ENCODE measurements at places on chromosomes 3 and 15.

DNA sequence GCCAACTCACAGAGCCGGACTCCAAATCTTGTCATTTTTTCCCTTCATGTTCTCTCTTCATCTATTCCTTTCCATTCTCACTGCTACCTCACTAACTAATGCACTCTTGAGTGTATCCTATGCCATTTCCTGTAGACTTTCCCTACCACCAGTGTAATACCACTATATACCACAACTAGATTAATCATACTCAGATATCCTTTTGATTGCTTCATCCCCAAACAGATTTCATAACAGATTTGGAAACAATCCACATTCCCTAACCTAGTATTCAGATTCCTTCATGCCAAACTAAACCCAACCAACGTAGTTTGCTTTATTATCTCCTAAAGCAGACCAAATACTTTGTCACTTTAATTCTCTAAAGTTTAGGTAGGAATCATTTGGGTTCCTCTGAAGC, 2.6 kb upstream of the PLOD2 start:
- DNase-seq: no peak

DNA sequence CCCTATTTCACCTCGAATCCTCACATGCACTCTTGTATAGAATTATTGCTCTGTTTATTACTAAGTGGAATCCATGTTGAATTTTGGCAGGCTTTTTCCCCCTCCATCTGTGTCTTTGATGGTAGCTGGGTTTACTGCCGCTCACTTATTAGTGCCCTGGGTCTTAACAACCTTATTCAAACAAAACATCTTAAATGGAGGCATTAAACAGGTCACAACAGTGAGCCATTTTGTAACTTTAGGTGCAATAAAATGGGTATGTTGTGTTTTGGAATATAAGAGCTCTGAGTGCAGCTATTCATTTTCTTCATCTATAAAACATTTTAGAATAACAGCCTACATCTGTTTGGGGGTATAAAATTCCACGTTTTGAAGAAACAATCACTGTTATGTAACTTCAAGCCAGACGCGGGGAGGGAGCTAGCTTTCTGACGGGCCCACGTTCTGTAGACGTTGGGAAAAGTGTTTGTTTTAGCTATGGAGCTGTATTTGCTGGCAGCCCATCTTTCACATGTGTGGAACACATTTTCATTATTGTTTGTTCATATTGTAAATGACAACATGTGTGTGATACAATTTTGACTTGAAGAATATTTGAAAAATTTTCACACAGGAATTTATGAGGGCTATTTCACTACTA, 122.0 kb downstream of the SLC25A26 start:
- DNase-seq: no peak

DNA sequence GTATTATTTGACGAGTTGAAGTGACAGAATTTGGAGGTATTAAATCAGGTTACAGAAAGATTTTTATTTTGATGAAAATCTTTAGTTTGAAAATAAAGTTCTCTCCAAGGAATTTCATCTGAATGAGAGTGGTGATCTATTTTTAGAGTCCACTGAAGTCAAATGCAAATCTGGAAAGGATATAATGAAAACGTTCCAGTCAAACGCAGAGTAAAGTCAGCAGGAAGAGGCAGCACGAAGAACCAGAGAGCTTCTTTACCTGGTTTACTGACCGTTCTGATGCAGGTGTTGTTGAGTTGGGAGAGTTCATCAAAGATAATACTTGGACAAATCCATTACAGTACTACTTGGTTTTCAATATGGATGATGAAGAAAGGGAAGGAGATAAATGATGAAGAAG, 8.7 kb downstream of the P2RY14 start:
- DNase-seq: no peak

DNA sequence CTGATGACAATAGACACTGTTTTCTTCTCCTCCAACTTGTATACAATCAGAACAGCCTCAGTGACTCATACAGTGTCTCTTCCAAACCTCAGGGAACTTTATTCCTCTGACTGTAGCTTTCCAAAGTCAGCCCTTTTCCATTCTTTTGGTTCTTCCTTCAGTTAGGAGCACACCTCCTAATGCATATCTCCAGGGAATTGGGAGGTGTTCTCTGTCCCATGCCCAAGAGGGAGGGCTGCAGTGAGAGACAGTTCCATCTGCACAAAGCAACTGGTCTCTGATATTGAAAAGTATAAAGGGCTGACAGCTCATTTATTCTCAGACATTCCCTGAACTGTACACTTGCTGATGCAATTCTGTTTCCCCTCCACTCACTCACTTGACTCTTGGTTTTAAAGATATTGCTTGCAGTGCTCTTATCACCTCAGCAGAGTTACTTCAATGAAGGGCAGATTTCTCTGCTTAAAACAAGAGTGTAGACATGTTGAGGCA, 337.8 kb upstream of the TBC1D5 start:
- no peak for DNase-seq

- no peak for DNase-seq
These were observed 132.3 kb downstream of the CHCHD6 start for GRCh38 chr3:126836220-126836860.

GRCh38 chr3:147413686-147414389, 4.7 kb downstream of the ZIC1 start:
- DNase-seq: no peak

- DNase-seq: peak; percentile 0
These were observed 244.5 kb downstream of the RBMS3 start for GRCh38 chr3:29525254-29525881.

DNA sequence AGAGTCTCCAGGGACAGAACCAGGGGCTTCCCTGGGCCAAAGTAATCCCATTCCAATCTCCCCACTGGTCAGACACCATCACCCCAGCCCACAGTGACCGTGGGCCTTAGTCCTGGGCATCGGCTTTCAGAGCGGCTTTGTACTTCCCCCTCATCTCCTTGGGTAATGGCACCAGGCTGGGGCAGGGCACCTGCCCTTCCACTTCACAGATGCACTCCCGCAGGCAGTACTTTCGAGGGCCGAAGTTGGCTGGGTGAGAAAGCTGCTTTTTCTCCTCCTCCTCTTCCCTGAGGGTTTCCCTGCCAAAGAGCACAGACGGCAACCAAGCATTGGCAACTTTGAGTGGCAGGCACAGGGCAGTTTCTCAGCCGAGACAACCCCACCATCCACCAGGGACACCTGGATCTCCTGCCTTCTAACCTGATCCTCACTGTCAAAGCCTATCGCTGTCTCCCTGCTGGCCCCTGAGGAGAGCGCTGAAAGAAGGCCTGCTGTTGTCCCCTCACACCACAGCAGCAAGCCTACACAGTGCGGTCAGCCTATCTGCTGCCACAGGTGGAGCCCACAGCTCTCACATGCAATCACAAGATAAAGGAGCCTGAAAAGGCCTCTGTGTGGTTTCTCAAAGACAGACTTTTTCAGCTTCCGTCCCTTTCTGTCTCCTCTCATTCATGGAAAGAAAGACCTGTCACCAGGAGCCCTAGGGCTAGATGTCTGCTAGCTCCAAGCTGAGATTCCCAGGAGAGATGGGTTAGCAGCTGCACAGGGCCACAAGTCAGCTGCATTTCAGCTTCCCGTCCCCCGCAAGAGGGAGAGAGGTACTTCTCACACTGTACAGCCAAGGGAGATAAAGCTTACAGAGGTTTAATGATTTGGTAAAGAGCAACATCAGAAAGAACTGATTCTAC, 12.5 kb downstream of the MRPS25 start:
- DNase-seq: no peak

GRCh38 chr3:108175352-108175751, 46.9 kb downstream of the IFT57 start:
- DNase-seq: no peak

- no peak for DNase-seq
These were observed 91.3 kb upstream of the SLC4A7 start for GRCh38 chr3:27575499-27575898.

GRCh38 chr15:33357845-33358244, 47.1 kb downstream of the RYR3 start:
- no peak for DNase-seq

DNA sequence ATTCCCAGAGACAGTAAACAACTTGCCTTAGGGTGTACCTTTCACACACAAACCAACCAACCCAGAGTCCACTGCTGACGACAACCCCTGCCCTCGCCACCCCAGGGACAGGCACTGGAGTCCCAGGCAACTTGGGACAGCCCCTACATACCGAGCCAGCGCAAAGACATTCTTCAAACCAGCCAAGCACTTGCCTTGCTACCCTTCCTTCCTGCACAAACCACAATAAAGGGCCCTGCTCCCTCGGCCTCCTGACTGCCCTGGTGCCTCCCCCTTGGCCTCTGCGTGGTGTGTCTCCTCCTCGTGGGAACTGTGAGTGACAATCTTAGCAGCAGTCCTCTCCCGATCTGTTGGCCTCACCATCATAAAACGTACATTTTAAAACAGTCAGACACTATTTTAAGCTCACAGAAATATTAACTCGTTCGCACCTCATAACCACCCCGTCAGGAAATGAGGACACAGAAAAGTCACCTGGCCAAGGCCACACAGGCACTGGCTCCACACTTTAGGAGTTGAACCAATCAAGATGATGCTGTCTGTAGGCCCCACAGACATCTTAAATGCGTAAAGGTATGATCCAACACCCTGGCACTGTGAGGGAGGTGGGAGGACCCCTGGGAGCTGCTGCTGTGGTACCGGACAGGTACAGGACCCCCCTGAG, 113.8 kb downstream of the ADCY5 start:
- no peak for DNase-seq

- no peak for DNase-seq
These were observed 34.9 kb downstream of the APH1B start for GRCh38 chr15:63312286-63312685.

- no peak for DNase-seq
These were observed 7.1 kb downstream of the CPLX3 start for GRCh38 chr15:74833376-74834107.

- no peak for DNase-seq
These were observed 1234.7 kb downstream of the ROBO2 start for GRCh38 chr3:78274475-78275065.

- DNase-seq: no peak
These were observed 693 bp downstream of the CD200 start for GRCh38 chr3:112333381-112334317.

- no peak for DNase-seq
These were observed 242.9 kb upstream of the BHLHE40 start for GRCh38 chr3:4736284-4736861.

DNA sequence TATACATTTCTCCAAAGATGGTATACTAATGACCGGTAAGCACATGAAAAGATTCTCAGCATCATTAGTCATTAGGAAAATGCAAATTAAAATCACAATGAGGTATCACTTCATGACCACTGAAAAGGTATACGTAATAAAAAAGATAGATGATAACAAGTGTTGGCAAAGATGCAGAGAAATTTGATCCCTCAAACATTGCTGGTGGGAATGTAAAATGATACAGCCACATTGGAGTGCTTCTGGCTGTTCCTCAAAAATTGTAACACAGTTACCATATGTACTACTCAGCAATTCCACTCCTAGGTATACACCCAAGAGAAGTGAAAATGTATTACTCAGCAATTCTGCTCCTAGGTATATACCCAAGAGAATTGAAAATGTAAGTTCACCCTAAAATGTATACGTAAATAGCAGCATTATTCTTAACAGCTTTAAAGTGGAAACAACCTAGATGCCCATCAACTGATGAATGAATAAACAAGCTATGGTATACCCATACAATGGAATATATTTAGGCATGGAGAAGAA, 25.0 kb upstream of the KY start:
- DNase-seq: no peak

DNA sequence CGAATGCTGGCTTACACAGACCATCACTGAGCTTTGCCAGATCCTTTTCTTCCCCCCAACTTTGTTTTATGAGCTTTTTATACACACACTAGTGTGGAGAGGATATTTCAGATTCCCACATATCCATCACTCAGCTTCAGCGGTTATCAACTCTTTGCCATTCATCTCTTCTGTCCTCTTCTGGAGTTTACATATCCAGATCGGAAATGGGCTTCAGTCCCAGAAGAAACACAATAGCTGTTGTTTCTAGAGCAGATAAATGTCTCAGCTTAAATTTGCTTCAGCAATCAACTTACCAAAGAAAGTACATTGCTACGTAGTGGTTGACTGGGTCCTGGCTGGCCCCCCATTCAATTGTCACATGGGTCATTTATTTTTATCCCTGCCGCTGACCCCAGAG, 185.9 kb upstream of the BHLHE40 start:
- no peak for DNase-seq

GRCh38 chr15:68447209-68447608, 15.2 kb upstream of the ITGA11 start:
- DNase-seq: no peak

- no peak for DNase-seq
These were observed 64.4 kb downstream of the PHC3 start for GRCh38 chr3:170117134-170117533.

DNA sequence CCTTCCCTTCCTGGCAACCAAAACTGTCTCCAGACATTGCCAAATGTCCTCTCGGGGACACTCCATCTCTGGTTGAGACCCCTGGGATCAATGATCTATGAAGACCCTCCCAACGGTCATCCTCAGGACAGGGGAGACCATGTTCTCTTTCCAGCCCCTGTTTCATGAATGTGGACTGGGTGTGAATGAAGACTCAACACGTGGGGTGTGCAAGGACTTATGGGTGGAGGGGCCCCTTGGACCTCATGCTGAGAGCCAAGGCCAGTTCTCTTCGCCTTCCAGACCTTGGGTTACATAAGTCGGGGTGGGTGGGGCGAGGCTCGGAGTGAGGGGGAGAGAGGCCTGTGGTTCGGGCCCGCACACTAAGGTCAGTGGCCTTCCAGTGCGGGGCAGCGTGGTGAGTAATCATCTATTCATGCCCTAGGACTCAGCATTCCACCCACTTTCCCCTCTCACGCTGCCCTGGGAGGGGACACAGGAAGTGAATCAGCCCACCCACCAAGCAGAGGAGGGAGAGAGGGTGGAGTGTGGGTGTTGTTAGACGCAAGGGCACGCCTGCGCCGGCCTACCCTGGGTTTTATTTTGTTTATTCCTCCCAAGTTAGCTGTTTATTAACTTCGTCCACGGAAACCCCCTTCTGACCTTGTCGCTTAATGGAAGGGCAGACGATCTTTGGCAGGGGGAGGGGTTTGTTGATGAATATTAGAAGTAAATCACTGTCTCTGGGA, 6.7 kb downstream of the PAQR5 start:
- DNase-seq: no peak

GRCh38 chr15:50797926-50798325, 32.4 kb upstream of the SPPL2A start:
- no peak for DNase-seq

- DNase-seq: no peak
These were observed 9.8 kb upstream of the SLC9C1 start for GRCh38 chr3:112303764-112304325.

GRCh38 chr15:35393398-35393797, 152.6 kb downstream of the DPH6 start:
- no peak for DNase-seq

GRCh38 chr3:172635588-172635987, 75.3 kb downstream of the NCEH1 start:
- DNase-seq: no peak

DNA sequence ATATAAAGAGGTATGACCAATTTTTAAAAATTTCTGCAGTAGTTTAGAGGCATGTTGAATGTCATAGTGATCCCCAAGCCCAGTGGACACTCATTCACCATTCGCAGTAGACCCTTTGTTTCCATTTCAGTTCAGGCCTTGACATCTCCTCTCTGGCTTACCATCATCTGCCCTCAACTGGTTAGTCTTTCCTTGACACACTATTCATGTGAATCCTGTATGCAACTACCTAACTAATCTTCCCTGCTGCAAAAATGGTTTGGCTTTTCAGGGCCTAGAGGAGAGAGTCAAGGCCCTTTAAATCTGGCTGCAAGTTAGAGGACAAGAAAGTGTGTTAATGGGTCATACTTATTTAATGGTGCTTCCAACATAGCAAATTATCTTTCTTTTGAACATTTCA, 10.9 kb downstream of the APH1B start:
- DNase-seq: no peak

Data from substantia nigra (tissue), 51 donors.